ENCODE measurements at places on chromosomes 11 and 22.

DNA sequence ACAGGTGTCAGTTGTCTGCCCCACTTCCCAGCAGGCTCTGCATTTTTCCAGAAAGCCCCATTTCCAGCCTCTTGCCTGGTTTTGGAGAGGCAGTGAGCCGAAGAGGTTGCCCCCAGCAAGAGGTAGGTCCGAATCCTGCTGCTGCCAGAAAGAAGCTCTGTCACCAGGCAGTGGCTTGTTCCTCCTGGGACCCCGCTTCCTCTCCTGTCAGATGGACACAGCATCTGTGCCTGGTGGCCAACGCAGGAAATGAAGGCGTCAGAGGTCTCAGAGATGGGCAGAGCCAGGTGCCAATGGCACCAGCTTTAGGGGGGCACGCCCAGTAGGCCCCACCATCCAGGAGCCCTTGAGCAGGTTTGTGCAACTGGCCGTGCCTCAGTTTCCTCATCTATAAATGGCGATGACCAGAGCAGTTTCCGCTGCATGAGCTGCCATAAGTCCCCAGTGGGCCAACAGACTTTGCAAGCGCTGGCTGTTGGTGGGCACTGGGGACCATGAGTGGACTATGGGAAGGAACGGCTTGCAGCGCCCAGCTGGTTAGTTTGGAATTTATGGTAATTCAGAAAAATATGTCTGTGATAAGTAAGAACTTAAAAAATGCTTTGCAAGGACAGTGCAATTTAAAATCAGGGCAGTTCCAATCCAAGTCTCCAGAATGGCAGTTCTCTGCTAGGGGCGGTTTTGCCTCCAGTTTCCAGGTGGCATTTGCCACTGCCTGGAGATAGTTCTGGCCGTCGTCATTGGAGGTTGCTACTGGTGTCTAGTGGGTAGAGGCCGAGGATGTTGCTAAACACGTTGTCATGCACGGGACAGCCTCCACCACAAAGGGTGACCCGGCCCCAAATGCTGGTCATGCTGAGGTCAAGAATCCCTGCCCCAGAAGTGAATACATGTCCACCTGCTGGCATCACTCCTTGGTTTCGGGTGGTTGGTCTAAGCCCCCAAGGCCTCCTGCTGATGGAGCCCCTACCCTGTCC is 2.3 kb upstream of the OSBPL5 start:
- no peak for DNase-seq

GRCh38 chr11:87324817-87325489 is 287.2 kb downstream of the TMEM135 start:
- no peak for DNase-seq

- DNase-seq: no peak
These were observed 385 bp downstream of the TST start for GRCh38 chr22:37018815-37019308.

DNA sequence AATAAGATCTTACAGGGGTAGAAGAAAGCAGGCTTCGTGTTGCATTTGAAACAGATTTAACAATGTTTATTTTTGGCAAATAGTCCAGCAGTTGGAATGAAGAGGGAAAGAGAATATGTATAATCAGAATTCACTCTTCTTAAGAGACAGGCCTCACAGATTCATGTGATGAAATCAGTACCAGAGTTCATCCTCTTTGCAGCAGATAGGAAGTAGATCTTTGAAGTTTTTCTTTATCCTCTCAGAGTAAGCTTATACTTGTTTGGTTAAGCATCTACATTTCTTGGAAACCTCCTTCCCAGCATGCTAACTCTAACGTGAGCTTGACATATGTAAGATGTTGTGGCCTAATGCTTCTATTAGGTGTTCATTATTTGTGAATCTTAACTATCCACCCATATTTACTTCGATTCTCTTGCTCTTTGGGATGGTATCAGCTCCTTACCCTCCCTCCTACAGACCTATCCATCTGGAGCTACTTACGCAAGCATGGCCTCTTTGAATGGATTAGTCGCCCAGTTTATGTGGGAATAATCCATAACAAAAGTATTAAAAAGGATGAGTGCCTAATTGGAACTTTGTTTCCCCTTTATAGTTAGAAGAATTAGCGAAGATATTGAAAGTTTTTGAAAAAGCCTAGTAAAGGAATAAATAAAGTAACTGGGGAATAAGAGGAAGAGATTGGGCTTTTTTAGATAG is 80.1 kb downstream of the PRMT3 start:
- no peak for DNase-seq

- no peak for DNase-seq
These were observed 50.4 kb downstream of the TCP11L1 start for GRCh38 chr11:33089776-33090175.

DNA sequence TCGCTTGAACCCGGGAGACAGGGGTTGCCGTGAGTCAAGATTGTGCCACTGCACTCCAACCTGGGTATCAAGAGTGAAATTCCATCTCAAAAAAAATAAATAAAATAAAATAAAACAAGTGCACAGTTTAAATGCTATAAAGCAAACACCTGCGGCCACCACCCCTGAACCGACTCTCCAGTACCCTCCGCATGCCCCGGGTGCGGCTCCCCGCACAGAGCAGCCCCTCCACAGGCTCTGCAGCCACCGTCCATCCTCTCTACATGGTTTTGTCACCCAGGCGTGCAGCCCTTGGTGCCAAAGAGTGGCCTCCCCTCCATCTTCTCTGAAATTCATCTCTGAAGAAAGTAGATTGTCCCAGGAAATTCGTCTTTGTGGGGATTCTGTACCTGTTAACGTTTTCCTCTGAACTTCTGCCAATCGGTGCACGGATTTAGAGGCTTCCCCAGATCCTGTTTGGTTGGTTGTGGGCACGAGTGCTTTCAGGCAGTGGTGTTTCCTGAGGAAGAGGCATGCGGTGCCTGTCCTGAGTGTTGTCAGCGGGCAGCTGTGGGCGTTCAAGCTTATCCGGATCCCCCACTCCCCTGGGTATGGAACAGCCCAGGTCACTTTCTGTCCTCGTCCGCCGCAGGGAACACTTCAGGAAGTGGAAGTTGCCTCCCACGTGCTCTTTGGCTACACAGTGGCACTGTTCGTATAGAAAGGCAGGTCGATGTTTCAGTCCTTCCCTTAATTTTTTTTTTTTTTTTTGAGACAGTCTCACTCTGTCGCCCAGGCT is 4.1 kb downstream of the MIOX start:
- DNase-seq: no peak

DNA sequence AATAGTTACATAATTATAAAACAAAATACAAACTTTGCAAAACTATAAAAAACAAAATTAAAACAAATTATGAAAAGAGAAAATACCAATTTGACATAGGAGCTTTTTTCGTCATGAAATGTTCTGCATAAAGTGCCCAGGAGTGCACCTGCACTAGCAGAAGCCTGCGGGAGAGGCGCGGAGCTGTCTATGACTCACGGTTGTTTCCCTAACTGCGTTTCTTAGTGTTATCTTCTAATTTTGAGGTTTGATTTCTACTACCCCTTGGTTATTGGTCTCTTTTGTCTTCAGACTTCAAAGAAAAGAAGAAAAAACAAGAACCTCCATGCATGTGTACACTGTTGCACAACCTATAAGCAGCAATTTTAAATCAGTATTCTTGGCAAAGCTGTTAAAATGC is 740.9 kb upstream of the LRRC4C start:
- no peak for DNase-seq

- DNase-seq: no peak
These were observed 56.8 kb upstream of the LRRC55 start for GRCh38 chr11:57124917-57125316.

DNA sequence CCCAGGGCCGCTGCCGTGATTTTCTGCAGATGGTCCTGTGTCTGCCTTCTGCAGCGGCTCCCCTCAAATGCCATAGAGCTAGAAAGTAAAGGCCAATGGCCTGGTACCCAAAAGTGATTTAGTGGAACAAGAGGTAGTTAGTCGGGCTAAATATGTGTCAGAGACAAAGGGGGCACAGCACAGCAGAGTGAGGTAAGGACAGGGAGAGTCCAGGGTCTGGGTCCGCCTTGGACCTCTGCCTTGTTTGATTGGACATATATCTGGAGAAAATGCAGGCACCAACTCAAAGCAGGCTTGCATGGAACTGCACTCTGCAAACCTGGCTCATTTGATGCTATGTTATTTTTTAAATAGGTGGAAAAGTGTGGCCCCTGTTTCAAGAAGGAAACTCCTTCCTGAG is 249.6 kb upstream of the B3GAT1 start:
- DNase-seq: no peak

GRCh38 chr22:50281957-50282356 is 11.8 kb upstream of the MAPK11 start:
- DNase-seq: no peak

GRCh38 chr11:61613870-61614269 is 33.0 kb upstream of the SYT7 start:
- DNase-seq: no peak

DNA sequence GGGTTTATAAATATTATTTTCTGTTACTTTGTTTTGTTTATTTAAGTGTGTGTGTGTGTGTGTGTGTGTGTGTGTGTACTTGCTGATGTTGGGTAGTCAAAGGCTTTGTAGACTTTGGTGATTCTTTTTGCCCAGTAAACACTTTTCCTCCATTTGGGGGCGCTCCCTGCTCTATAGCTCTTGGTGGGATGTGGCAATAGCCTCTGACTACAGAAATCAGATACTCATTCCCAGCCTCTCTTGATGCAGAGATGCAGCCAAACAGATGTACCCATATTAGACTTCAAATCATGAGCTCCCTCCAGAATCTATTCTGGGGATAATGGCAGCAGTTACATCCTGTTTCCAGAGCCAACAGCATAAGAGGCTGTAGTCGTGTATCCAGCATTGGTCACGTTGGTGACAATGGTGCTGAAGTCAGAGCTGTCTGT is 33.4 kb upstream of the APOL5 start:
- no peak for DNase-seq

DNA sequence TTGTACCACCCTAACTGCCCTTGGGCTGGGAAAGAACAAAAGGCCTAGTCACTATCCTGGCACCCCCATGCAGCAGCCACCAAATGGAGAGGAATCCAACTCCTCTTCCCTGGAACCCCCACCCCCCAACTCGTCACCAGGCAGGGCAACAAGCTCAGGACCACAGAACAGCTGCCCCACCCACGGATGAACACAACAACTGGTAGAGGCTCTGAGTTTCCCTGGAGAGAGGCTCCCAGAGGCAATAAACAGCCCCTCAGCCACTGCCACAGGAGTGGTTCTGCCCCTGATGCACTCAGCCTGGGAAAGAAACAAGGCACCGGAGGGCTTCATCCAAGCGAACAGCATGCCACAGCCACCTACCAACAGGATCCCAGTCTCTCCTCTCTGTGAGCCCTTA is 778.4 kb upstream of the FAT3 start:
- DNase-seq: peak; percentile 22

DNA sequence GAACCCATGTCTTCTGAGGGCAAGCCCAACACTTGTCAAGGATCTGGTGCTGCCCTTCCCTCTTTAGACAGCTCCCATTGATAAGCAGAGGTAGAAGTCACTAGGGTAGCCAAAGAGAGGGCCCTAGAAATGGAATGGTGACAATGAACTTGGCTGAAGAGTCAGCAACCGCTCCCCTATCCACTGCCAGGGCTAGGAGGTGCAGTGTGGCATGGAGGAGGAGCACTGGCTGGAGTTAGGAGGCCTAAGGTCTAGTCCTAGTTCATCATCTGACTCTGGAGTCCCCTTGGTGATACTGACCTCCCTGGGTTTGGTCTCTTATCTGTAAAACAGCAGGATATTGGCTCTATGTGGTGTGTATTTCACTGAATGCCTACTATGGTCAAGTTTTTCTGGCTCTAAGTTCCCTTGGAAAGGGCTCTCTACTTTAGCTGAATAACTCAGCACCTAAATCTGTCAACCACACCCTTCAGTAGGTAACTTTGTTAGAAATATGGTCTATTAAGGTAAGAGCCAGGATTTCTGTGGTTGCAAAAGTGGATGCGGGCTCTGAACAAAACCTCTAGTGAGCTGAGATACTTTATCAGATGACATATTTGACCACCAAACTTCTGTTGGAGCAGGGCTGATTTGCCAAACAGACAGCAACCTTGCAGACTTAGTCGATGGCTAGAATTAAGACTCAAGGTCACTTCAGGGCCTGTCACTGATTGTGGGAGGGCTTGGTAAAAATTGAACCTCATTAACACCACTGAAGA is 10.5 kb downstream of the TIMP3 start:
- DNase-seq: no peak

DNA sequence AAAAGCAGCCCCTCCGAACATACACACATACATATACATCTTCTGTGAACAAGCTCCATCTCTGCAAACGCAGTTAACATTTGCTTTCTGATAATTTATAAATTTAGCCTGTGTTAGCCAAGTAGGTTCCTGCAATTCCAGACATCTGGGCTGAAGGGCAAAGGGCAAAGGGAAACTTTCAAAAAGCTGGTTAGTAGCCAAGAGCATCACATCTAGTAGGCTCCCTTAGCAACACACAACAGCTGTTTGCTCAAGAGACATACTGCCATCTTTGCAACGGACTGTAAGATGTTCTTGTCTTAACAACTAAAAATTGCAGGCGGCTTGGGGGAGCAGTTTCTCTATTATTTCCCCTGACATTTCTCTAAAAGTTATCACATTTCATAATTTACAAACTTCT is 134.9 kb downstream of the RBFOX2 start:
- DNase-seq: no peak

DNA sequence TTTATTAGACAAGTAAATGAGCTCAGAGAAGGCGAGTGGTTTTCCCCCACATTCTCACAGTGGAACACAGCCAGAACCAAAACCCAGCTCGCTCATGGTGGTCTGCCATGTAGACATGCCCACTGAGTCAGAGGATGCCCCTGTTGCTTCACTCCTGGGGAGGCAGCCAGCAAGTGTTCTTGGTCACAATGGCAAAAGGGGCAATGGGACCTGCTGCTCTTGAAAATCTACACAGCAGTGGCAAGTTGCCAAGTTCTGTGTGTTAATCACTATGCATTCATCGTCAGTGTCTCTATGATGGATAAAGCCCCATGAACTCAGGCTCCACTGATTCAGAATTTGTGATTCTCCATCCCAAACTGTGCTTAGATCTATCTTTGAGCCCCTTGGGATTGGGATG is 64.7 kb upstream of the TBCEL start:
- no peak for DNase-seq

DNA sequence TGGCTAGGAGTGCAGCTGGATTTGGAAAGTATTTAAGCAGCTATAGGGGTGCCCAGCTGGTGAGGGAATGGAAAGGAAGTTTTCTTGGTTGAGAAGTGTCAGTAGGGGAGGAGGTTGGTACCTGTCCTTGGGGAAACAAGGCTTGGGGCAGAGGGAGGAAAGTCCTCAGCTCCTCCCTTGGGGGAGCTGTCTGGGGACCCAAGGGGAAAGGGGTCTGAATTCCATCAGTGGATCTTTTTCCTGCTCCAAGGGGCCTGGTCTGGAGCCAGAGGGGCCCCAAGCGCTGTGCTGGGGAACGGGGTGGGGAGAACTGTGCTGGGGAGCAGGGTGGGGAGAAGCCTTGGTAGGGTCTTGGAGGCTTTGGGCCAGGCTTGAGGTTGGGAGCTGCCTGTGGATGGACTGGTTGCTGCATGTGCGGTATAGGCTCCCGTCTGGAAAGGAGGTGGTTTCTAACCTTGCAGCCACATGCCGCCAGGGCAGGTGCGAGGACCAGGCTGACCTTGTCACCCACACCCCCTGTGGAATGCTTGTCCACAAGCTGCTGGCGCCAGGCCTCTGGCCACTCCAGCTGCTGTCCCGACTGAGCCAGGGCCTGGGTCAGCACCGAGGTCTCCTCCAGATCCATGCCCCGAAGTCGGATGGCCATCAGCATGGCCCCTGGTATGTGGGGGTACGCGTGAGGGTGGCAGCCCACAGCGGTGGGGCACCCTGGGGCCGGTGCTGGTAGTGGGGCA is 963 bp downstream of the TYMP start:
- DNase-seq: no peak

- no peak for DNase-seq
These were observed 10.4 kb upstream of the CEP295 start for GRCh38 chr11:93651052-93651451.

Data from skeletal muscle cell (primary cell).